ENCODE measurements at places on chromosomes 2 and 18. TPM values are rescaled to one million over a fixed set of nuclear protein-coding genes. Genes with fewer than 3 reads are reported as not detected.
A peak's percentile ranks its signal among the peaks of the same experiment; 100 is the strongest.

DNA sequence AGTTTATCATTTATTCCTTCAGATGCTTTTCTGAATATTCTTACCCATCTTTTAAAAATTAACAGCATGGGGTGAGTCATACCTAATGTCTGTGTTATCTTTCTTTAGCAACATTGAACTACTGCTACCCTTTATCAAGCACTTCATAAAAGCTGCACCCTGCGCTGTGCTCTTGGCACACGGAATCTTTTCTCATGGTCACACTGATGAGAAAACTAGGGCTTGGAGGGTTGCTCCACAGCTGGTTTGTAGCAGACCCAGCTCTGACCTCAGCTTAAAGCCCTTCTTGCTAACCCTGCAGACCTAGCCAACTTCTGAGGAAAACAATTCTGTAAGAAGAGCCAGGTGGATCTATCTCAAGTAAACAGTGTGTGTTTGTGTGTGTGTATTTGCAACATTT, 106.3 kb downstream of the RNF144A start:
- no peak for DNase-seq

- no peak for DNase-seq
Observed at GRCh38 chr2:226048611-226049010, 649.1 kb downstream of the NYAP2 start.

GRCh38 chr18:8948471-8949149, 153.9 kb upstream of the NDUFV2 start:
- DNase-seq = no peak

- DNase-seq = no peak
Observed at GRCh38 chr2:9554921-9555296, 721 bp downstream of the ADAM17 start.

DNA sequence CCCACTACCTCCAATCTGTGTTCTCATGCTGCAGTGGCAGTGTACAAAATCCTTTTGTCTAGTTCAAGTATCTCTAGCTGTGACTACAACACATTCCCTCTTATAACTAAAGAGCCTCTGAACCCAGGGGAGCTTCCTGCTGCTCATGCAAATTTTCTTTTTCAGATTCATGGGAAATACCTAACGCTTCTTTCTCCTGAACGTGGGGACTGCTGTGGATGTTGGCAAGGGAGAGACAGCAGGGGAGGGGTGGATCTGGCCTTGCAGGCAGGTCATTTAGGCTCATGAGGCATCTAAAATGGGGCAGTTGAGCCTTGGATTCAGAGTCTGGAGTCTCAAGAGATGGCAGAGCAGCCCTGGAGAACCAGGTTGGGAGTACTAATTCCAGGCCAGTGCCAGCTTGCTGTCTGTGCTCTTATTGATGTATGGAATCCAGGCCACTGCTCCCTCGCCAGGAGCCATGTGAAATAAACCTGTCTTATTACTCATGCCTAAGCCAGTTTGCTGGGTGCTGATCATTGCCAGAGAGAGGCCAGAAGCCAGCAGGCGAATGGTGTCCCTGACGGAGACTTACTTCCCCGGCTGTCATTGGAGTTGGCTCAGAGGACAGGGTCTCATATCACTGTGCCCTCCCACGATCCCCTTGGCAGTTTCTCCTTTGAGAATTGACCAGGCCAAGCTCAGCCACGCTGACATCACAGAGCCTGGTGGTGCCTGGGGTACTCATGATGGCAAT, 29.2 kb upstream of the TNP1 start:
- no peak for DNase-seq

DNA sequence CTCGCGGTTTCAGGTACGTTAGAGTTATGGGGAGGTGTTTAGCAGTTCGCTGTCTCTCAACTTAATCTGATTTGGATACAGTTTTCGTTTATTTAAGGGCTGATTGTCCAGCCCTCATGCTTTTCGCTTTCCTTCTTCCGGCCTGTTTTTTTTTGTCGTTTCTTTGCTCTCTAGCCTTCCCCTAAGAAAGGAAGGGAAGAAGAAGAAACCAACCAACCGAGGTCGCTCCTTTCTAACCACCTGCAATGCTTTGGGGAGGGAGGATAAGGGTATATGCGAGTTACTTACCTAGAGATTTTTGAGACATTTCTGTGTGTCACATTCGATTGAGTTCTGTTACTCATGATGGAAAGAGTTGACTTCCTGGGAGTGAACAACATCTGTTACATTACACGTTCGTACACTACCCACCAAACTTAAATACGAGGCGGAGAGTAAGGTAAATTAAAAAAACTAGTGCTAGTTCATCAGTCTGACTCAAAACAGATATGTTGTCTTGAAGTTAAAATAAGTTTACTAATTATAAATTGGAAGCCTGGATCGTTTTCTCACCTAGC, 918 bp downstream of the EIF5B start:
- DNase-seq = no peak

GRCh38 chr2:222433332-222434173, 9.2 kb downstream of the SGPP2 start:
- DNase-seq = peak; percentile 73

- DNase-seq = no peak
Observed at GRCh38 chr2:85506768-85507181, 32.2 kb upstream of the MAT2A start.

GRCh38 chr2:168635065-168635577, 167.3 kb upstream of the NOSTRIN start:
- no peak for DNase-seq

- DNase-seq = no peak
Observed at GRCh38 chr2:2748399-2749205, 417.5 kb upstream of the MYT1L start.

Gene ACVR1C
- total RNA-seq = 1.6 TPM

Gene AGXT
- total RNA-seq = 0.16 TPM

Gene RGPD4
- 0.05 TPM for total RNA-seq

Gene COL5A2
- total RNA-seq = 16.0 TPM

Gene TFCP2L1
- total RNA-seq = 3.7 TPM

Gene PAIP2B
- 22.4 TPM for total RNA-seq

Gene WIPF1
- total RNA-seq = 6.7 TPM

Gene CPLX4
- total RNA-seq = not detected

Gene STPG4
- total RNA-seq = not detected

Data from WTC11 (cell line).